ENCODE measurements at places on chromosomes 12 and 14.

DNA sequence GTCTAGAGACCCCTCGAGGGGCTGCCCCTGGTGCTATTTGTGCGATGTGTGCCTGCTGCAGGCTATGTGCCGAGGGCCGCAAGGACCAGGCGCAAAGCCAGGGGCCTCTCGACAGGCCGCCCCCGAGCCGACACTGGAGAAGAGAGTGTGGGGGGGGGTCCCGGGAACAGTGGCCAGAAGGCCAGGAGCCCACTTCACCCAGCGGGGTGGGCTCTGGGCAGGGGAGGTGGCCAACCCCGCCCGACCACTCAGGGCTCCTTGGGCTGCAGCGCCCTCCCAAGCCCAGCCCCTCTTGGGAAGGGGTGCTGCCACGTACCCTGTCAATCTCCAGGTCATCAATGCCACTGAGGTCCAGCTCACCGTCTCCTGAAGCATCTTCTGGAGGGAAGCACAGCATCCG, 28.6 kb upstream of the BTBD6 start:
- no peak for DNase-seq

DNA sequence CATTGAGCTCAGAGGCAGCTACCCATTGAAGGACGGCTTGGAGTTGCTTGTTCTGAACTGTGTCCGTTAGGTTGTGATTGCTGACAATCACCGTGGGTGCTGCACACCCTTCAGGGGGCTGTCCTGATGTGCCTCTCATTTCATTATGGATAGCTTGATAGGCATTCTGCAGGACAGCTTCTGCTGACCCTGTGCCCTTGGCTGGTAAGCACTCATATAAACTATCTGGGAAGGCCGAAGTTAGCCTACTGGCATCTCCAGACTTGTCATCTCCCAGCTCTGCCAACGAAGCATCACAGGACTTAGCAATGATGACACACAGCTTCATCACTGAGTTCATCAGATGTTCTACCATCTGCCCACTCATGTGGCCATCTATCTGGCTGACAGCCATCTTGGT, 22.3 kb downstream of the AKAP3 start:
- DNase-seq = no peak

DNA sequence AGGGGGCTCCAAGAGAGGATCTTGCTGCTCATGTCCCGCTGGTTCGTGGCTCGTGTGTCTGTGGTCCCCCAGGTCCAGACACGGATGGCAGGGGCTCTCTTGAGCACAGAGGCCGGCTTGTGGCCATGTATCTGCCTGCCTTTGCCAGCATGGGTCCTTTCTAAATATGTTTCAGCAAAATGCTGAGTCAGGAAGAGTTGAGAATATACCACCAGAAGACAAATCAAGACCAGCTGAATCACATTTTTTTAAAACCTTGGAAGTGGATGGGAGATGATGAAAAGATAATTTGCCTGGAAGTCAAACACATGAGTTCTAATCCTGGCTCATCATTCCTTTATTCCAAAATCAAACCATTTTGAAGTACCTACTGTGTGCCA, 58.0 kb downstream of the NUAK1 start:
- DNase-seq = peak; percentile 76

GRCh38 chr12:40827683-40828592, 135.7 kb downstream of the CNTN1 start:
- no peak for DNase-seq

DNA sequence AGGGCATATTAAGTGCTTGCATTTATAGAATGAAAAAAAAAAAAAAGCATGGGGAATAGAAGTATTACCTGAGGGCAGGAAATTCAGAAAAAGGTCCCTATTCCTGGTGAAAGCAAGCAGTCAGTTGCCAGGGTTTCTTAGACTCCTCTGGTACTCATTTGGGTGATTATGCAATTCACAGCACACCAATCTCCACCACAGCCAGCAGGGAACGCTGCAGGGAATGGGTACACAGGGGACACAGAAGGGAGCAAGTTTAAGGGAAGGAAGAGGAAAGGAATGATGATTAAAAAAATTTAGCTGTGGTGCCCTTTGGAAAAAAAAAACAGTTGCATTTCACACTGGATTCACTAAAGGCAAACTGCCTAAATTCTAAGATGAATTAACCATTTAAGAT, 14.2 kb downstream of the BLTP3B start:
- peak; percentile 42 for DNase-seq

- DNase-seq = no peak
Measured at GRCh38 chr14:24576771-24577170, 721 bp upstream of the CTSG start.

- DNase-seq = peak; percentile 99
Measured at GRCh38 chr12:124939421-124940142, 25.1 kb upstream of the UBC start.

DNA sequence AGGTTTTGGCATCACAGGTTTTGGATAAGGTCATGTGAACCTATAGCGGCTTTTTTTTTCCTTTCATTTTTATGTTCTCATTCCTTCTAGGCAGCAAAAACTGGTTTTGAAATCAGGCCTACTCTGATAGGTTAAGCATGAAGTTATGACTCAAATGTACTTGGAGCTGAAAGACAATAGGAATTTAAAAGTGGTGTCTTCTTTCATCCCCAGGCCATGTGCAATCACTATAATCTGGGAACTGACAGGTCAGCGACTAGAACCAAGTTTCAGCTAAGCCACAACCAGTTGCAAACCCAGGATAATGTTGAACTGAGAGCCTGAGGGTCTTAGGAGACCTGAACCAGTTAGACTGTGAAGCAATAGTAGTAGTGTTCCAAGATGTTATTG, 74.3 kb downstream of the ANO6 start:
- peak; percentile 68 for DNase-seq

DNA sequence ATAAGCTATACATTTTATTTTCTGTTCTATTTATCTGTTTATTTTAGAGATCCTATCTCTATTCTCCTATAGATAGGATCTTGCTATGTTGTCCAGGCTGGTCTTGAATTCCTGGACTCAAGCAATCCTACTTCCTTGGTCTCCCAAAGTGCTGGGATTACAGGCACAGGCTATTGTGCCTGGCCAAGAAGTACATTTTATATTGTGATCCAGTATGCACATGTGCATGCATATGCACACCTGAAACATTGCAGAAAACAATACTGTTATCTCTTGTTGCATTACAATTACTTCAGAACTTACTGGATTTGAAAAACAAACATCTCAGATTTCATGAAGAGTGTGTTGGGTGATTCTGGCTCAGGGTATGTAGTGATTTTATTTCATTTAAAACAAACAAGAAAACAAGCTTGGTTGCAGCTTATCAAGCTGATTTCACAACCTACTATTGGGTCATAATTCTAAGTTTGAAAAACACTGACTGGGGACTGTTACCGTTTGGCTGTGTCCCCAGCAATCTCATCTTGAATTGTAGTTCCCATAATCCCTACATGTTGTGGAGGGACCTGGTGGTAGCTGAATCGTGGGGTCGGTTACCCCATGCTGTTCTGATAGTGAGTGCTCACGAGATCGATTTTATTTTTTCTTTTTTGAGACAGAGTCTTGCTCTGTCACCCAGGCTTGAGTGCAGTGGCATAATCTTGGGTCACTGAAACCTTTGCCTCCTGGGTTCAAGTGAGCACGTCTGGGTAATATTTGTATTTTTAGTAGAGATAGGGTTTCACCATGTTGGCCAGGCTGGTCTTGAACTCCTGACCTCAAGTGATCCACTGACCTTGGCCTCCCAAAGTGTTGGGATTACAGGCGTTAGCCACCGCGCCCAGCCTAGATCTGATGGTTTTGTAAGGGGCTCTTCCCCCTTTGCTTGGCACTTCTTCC, 31.3 kb downstream of the ERC1 start:
- no peak for DNase-seq

DNA sequence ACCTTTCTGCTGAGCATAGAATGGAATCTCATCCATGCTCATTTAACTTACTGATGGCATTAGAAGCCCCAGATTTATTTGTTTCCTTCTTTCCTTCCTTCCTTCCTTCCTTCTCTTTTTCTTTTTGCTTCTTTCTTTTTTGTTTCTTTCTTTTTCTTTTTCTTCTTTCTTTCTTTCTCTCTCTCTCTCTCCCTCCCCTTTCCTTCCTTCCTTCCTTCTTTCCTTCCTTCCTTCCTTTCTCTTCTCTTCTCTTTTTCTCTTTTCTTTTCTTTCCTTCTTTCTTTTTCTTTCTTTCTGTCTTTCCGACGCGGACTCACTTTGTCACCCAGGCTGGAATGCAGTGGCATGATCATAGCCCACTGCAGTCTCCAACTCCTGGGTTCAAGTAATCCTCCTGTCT, 55.9 kb downstream of the C12orf75 start:
- no peak for DNase-seq

DNA sequence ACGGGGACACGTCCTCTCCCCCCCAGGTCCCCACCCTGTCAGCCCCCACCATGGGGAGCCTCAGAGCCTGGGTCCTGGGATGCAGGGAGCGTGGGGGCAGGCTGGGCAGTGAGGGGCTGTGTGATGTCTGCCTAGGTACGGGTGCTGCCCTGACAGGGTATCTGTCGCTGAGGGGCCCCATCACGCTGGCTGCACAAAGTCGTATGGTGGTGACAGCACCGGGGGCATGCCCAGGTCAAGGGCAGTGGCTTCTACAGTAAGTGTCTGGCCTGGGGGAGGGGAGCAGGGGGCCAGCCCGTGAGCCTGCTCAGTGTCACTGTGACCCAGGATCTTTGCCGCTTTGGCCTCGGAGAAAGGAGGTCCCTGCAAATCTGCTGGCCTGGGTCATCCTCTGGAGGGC, 23.3 kb downstream of the PAPLN start:
- no peak for DNase-seq

- no peak for DNase-seq
Measured at GRCh38 chr14:62158779-62159178, 396.6 kb downstream of the SNAPC1 start.

- DNase-seq = no peak
Measured at GRCh38 chr12:66055837-66056319, 74.7 kb downstream of the LLPH start.

DNA sequence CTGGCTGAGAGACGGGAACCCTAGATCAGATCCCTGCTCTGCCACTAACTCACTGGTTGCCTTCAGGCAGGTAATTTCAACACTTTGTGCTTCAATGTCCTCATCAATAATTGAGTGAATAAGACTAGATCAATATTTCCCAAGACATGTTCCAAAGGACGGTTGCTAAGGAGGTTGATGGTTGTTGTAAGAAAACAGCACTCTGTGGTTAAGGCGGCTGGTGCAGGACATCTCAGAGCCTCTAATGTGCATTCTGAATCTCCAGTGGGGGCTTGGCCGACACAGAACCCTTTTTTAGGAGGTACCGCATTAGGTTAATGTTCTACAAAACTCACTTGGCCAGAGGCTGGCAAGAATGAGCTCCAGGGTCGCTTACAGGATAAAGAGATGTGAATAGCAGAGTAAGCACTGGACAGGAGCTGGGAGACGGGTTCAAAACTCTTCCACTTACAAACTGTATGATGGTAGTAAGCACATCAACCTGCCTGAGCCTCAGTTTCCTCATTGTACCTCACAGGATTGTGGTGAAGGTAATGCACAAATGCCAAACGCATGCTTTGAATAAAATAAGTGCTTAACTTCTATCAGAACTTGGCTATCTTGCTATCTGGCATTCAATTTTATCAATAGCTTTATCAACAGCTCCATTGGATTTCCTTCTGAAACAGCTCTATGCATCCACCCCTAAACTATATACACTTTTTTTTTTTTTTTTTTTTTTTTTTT, 136.9 kb upstream of the PARP11 start:
- no peak for DNase-seq

- DNase-seq = no peak
Measured at GRCh38 chr12:27747111-27747820, 32.8 kb upstream of the KLHL42 start.

GRCh38 chr12:58809064-58809607, 111.2 kb downstream of the LRIG3 start:
- DNase-seq = peak; percentile 24

DNA sequence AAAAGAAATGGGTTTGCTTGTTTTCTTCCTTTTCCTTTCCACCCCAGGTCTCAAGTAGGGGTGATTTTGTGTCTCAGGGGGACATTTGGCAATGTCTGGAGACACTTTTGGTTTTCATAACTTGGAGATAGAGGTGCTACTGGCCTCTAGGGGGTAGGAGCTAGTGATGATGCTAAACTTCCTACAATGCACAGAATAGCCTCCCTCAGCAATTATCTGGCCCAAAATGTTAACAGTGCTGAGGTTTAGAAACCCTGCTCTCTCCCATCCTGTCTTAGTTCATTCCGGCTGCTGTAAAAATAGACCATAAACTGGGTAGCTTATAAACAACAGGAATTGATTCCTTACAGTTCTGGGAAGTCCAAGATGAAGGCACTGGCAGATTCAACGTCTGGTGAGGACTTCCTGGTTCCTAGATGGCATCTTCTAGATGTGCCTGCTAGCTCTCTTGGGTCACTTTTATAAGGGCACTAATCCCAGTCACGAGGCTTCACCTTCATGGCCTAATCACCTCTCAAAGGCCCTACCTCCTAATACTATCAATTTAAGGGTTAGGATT, 7.4 kb upstream of the GAS2L3 start:
- DNase-seq = no peak

- DNase-seq = no peak
Measured at GRCh38 chr14:66065188-66065587, 421.0 kb upstream of the CCDC196 start.
